Choroid plexus epithelial cell (primary cell): ENCODE measurements at places on chromosomes 16 and 17.

DNA sequence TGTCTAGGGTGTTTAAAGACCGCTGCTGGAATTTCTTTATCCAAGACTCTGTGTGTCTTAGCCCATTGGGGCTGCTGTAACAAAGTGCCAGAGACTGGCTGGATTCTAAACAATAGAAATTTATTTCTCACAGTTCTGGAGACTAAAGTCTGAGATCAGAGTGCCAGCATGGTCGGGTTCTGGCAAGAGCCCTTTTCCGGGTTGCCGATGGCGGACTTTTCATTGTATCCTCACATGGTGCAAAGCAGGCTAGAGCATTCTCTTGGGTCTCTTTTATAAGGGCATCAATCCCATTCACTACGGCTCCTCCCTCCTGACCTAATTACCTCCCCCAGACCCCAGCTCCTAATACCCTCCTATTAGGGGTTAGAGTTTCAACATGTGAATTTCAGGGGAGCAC, 9.5 kb downstream of the NLRC5 start:
- no peak for DNase-seq

DNA sequence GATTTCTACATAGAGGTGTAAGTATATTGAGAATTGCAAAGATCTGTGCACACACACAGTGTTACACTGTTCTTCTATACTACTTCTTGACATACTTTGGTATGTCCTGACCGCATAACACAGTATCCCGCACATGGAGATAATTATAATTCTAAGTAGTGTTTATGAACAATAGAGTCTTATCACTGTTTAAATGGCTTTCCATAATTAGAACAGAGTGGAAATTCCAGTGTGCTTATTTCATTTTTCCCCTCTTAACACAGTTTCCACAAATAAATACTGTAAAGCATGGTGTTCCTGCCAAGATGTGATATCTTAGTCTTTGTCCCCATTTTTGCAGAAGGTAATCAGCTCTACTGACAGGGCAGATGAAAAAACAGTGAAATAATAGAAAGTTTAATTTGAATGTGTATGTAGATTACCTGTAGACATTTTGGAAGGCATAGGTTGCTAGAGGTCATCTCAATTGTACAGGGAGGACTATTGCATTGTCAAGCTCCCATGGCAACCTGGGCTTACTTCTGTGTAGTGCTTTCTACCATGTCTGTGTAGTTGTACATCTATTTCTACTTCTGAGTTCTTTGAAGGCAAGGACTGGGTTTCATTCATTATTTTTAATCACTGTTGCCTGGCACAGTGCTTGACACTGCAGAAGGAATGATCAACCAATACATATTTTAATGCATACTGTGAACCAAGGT, 10.1 kb upstream of the KRT28 start:
- DNase-seq, result no peak

DNA sequence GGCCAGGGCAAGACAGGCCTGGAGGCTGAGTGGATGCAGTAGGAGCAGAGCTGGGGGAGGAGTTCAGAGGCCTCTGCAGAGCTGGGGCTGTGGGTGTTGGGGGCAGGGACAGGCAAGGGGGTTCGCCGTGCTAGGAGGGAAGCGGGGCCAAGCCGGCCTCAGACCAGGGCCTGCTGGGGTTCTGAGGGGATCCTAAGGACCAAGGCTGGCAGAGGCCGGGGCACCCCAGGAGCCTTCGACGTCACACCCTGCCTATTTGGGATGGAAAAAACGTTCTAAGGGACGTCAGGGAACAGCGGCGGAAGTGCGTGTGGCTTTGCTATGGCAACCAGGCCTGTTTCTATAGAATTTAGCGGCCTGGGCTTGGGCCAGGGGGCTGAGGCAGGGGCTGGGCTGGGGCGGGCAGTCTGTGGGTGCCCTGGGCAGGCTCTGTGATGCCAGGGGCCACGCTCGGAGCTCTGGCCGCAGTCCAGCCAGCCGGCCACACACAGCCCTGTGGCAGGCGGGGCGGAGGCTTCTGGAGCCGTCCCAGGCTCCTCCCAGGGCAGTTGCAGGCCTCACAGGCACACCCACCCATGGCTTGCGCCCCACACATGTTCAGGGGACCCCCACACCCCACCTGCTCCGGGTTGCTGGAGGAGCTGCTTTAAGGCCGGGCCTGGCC, 3.7 kb downstream of the TRAF7 start:
- DNase-seq, result peak; percentile 54

- no peak for DNase-seq
These were observed 15.2 kb upstream of the SKAP1 start for GRCh38 chr17:48445248-48445620.

GRCh38 chr17:80717720-80718083, 173.1 kb downstream of the RPTOR start:
- no peak for DNase-seq

DNA sequence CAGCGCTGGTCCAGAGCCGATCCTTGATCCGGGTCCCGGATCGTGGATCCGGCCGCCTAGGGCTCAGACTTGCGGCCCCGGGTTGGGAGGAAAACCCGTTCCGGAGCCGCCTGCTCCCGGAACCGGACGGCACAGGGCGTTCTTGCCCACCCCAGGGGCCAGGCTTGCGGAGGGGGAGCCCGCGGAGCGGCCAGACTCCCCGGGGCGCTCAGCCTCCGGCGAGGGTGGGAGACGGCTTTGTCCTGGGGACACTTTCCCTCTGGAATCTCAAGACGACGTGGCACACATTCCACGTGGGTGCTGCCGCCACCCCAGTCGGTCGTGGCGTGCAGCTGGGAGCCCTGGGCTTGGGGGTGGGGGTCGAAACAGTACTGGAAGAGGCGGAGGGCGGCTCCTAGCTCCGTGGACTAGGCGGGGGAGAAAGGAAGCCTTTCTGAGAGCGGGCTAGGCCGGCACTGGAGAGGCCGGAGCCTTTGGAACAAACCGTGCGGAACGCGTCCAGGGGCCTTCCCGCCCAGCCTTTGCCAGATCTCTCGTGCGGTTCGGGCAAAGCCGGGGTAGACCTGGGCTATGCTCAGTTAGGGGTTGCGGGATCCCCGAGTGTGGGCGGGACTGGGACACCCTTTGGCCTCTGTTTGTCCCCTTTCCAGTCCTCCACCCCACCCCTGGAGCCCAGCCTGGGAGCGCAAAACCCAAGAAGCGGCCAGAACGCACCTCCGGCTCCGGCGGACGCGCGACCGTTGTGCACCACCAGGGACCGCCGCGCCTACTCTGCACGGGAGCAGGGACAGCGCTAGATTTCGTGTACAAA, 26.5 kb downstream of the SREBF1 start:
- DNase-seq, result peak; percentile 80

- DNase-seq, result peak; percentile 21
These were observed 14.7 kb upstream of the SLX4 start for GRCh38 chr16:3625911-3626732.

DNA sequence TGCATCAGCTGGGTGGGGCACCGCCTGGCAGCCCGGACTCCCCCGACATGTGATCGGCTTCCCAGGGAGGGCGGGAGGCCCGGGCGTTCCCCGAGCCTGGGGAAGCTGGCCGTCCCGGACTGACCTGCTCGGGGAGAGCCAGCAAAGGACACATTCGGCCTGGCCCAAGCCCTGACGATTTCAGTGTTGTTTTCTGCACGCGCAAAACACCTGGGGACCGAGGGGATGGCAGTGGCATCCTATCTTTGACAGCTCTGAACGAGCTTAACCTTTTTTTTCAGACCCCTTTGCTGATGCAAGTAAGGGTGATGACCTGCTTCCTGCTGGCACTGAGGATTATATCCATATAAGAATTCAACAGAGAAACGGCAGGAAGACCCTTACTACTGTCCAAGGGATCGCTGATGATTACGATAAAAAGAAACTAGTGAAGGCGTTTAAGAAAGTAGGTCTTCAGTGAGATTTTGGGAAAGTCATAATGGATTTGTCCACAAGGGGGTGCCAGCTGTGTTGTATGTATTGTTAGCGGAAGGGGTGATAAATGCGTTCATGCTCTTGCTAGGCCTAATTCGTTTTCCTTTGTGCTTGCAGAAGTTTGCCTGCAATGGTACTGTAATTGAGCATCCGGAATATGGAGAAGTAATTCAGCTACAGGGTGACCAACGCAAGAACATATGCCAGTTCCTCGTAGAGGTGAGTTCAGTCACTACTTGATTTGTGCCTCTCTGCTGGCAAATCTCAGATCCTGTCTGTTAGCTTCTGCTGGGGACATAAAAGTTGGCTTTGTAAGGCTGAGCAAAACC, 1.0 kb downstream of the EIF1 start:
- peak; percentile 83 for DNase-seq

DNA sequence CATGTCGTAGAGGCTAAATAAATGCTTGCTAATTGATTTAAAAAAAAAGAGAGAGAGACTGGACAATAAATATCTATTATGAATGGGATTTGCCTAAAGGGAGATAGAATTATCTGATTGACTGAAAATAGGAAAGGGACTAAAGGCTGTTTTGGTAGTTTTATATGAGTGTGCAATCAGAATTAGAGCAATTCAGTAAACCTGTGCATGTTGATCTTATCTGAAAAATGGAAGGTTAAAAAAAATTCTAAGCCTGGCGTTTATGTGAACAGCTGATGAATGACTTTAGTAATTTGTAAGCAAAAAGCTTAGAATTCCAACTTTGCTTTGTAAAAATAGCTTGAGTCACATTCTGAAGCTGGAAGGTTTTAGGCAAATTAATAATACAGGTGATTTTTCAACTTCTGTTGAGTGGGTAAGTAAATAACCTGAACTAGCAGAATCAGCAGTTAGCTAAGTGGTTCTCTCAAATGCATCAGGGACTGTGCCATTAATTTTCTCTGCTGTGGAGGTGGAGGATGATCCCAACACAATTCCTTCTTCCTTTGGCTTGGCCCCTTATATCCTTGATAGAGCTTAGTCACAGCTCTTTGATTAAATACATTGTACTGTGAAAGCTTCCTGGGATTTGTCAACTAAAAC, 254.4 kb downstream of the PHKB start:
- no peak for DNase-seq

DNA sequence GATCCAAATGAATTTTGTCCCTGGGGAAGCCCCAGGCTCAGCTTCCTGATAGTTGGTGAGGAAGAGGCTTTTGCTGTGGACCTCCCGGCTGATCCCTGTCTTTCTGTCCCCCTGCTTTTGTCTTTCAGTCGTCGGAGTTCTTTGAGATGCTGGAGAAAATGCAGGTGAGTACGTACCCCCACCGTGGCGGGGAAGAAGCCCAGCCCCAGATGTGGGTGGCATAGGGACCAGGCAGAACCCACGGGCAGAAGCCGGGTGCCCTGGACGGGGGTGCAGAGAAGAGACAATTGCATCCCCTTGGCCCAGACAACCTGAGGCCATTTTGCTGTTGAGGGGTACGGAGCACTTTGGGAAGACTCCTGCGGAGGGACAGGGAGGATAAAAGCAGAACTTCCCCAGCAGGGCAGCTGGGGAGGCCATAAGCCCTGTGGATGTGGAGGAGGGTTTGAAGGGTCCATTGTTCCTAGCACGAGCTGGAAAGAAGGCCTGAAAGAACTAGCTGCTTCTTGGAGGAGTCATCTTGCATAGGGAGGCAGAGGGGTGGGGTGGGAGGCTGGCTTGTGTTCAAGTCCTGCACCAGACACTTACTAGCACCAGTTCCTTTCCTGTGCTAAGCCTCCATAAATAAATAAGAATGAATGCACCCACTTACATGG, 105.6 kb downstream of the OR1D5 start:
- DNase-seq, result peak; percentile 47

DNA sequence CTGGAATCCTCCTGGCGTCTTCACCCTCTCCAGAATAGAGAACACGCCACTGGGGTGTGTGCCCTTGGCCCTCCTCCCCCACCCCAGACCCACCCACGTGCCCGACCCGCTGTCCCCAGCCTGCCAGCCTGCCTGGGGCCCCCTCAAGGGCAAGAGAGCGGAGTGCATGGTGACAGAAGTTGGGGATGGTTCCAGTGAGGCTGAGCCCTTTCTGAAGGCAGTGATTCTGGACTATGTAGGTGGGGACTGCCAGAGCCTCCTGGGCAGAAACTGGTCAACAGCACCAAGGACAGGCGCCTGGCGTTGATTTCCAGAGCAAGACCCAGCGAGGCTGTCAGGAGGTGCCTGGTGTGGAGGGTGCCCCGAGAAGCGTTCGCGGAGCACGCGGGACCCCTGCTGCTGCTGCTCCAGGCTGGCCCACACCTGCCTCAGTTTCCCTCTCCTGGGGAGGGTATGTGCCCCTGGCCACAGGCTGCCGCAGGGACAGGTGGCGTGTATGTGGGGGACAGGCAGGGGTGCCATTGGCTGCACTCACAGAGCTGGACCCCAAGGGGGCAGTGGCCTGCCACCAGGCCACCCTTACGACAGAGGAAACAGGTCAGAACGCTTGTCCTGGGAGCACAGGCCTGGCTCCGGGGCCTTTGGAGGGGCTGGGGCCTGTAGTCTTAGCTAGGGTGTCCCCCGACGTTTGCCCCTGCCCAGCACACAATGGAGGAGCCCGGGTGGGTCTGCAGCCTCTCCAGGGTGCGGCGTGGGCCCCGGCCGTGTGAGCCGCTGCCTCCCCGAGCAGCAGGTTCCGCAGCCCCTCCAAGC, 1.2 kb downstream of the SSTR5 start:
- DNase-seq, result no peak

DNA sequence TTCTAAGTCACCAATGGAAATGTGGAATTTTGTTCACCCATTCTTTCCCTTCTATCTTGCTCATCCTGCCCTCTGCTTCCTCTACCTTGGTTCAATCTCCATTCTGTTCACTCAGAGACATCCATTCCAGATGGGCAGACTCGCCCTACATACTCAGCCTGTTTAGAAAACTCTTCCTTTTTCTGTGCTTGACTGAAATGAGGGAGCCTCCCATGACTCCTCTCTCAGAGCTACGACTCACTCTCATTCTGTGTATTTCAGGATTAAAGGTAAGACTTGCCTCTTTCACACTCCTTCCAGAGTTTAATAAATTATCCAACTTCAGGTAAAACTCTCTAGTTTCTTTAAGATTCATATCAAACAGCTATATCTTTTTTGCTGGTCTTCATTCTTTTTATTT, 182.8 kb downstream of the HS3ST3A1 start:
- no peak for DNase-seq

GRCh38 chr17:46044286-46044928, 45.4 kb downstream of the STH start:
- peak; percentile 97 for DNase-seq

DNA sequence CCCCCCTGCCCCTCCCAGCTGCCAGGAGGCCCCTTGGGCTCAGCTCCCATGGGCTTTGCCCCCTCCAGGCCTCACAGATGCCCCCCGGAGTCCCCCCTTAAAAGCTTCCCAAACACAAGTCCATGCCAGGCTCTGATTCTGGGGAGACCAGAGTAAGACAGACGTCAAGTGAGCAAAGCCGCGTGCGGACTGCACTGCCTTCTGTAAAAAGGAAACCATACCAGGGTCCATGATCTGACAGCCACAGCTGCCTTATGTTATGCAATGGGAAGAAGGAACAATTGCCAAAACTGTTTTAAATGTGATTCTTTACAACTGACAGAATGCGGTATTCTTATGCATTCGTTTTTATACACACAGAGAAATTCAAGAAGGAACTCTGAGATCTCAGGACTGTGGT, 17.9 kb upstream of the HEXD start:
- no peak for DNase-seq
